HepG2 (cell line): ENCODE measurements at places on chromosomes 5 and 9.

GRCh38 chr5:72194846-72195245 lies 87.6 kb downstream of the MAP1B start:
- no peak for DNase-seq

GRCh38 chr9:137650779-137651178 lies 32.0 kb downstream of the EHMT1 start:
- no peak for DNase-seq

DNA sequence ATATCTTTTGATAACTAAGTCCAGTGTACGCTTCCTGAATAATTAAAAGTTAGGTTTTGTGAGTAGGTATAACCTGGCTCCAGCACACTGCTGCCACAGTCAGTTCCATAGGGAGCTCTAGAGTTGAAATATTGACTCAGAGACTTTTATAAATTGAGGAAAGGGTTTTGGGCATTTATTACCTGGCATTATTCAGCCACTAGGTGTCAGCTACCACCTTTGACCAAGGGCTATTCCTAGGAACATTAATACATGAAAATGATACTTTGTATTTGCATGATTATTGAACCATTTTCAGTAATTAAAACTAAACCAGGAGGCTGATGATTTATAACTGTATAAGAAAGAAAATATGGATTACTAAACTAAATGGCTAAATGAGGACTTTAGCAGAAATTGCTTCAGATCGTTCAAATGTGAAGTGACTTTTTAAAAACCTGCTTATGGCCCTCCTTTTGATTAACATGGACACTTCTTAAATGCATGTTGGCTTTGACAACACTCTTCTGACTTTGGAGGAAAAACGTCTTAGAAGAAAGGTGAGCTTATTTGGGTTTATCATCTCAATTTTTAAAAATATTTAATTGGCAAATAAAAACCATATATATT lies 83.0 kb downstream of the SMC2 start:
- DNase-seq: peak; percentile 9

GRCh38 chr5:94571415-94571814 lies 47.0 kb downstream of the KIAA0825 start:
- no peak for DNase-seq

DNA sequence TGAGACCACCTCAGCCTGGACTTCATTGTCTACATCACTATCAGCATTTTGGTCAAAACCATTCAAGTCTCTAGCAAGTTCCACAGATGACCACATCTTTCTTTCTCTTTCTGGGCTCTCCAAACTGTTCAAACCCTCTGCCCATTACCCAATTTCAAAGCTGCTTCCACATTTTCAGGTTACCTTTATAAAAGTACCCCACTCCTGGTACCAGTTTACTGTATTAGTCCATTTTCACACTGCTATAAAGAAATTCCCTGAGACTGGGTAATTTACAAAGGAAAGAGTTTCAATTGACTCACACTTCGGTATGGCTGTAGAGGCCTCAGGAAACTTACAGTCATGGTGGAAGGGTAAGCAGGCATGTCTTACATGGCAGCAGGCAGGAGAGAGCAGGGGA lies 84.5 kb downstream of the FBXL7 start:
- DNase-seq: no peak

DNA sequence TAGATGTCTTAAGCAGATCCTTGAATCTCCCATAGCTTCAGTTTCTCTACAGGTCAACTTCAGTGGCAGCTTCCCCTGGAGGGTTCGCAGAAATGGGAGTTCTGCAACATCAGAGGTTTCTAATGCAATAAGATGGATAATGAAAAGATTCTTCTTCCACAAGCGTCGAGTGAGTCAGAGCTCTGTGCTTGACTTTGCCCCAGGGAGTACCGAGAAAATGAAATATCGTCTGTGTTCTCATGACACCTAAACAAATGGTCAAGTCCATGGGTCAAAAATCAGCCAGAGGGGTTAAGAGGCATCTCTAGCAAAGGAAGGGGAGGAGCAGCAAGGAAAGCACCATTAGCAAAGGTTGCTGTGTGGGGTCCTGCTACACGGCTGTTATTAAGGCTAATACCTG lies 3.2 kb upstream of the ADRA1B start:
- no peak for DNase-seq

- DNase-seq: no peak
Observed at GRCh38 chr9:94581728-94582127, 11.9 kb downstream of the FBP2 start.

GRCh38 chr5:2223303-2223702 lies 340.6 kb upstream of the IRX4 start:
- no peak for DNase-seq

DNA sequence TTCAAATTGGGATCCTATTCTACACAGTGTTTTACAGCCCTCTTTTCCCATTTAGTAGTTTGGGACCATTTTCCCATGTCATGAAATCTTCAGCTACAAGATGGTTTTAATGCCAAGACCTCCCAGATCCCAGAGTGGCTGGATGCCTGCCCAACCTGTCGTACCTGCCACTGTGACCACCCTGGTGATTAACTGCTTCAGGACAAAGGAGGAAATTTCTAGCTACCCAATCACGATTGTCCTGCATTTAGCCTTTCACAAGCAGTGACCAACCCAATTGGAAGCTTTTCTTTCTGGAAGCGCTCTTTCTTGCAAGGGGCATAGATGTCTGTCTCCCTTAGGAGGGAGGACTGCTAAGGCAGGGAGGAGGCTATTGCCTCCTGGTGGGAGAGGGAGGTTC lies 13.8 kb downstream of the IL9 start:
- no peak for DNase-seq

DNA sequence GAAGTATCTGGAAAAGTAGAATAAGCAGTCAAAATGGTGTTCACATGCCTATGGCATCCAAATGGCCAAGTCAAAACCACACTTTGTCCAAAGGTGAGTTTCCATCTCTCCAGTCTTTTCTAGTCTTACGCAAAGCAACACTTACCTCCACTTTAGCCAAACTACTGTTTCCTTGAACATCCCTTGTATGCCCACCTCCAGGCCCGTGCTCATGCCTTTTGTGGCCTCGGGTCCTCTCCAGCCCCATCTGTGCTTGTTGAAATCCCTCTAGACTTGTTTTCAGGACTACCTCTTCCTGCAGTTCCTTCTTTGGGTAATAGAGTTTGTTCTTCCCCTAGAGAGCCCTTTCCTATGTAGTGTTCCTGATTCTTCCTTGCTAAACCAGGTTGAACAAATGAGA lies 61.0 kb downstream of the ANGPTL2 start:
- DNase-seq: no peak

DNA sequence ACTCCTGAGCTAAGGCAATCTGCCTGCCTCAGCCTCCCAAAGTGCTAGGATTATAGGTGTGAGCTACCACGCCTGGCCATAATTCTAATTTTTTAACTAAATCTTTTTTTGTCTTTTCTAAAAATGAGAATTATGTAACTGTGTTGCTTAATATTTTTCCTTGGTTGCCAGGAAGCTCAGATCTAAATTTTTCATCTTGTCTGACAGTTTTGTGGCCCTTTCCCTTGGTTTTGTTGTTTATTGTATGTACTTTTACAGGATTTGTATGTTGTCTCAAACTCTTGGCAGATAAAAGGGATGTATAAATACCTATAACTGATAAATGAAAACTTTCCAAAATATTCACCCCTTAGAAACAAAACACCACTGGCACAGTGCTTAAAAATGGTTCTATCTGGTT lies 88.2 kb upstream of the KLF9 start:
- DNase-seq: no peak

GRCh38 chr5:60147791-60148190 lies 254.3 kb upstream of the PDE4D start:
- no peak for DNase-seq

- DNase-seq: no peak
Observed at GRCh38 chr9:124286292-124286931, 28.7 kb downstream of the NEK6 start.

- no peak for DNase-seq
Observed at GRCh38 chr9:134317790-134318414, 8.4 kb upstream of the RXRA start.

GRCh38 chr5:149421372-149421685 lies 42.2 kb upstream of the IL17B start:
- no peak for DNase-seq

DNA sequence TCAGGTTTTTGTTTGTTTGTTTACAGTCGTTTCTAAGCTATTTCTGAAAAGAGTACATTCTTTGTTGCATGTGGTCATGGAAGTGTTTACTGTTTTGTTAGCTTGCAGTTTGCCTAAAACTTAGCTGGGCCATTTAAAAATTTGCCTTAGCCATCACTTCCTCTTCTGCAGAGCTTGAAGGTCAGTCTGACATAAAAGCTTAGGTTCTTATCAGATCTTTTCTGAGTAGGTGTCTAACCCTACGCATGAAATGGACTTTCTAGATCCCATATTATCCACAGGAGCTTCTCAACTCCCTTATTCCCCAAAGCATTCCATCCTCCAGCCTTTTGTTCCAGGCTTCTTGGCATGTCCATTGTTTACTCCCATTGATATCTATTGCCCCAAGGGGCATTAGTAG lies 90.3 kb downstream of the AP3B1 start:
- no peak for DNase-seq

- DNase-seq: no peak
Observed at GRCh38 chr9:107653263-107653821, 163.8 kb upstream of the KLF4 start.

DNA sequence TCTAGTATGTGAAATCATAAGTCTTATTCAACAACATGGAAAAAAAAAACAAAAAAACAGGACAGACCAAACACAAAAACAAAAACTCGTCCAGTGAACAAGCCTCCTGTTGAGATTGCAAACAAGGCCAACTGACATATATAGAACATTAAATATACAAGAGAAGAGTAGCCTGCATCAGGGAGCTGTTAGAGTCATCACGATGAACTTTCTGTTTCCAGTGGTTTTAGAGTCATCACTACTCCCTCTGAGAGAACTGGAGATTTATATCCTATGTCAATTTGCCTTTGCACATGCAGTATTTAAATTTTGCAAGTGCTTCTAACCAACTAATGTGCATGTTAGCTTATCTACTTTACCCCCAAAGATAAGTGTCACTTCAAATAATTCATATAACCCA lies 9.9 kb downstream of the SNCAIP start:
- no peak for DNase-seq

DNA sequence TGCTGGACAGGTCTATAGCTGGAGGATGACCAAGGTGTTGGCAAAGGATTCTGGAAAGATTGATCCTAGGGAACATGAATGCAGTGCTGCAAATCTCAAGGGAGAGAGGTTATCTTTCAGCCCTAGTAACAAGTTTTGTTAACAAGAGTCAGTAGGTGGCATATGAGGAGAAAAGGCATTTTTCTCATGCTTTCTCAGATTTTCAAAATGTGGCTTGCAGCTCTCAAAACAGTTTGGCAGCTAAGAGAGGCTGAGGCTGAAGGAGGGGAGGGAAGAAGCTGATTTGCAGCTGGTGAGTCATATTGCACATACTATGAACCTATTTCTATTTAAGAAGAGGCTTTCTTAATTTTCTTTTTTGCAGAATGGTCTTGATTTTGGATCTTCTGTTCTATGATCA lies 64.3 kb upstream of the PCA3 start:
- DNase-seq: no peak

DNA sequence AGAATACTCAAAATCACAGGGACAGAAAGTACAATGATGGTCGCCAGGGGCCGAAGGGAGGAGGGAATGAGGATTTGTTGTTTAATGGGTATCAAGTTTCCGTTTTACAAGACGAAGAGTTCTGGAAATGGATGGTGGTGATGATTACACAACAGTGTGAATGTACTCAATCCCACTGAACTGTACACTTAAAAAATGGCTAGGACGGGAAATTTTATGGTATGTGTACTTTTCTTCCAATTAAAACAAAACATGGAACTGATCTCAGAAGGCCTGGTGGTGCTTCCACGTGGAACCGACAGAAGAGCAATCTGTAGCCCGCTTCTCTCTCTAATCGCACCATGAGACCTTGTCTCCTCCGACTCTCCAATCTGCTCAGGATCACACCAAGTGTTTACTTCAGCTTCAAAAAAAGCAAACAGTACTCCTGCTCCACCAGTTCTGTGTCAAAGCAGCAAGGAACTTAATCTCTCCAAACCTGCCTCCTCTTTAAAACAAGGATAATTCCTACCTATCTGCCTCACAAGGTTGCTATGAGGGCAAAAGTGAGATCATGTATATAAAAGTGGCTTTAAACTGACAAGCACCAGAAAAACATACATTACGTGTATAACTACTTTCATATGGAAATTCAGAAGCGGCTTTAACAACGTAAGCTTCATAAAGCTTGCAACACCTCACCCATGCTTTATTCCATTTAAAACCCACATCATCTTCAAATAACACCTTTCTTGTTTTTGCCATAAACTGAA lies 2.1 kb downstream of the ECPAS start:
- DNase-seq: peak; percentile 62

- no peak for DNase-seq
Observed at GRCh38 chr9:118148990-118149389, 444.8 kb downstream of the TLR4 start.

DNA sequence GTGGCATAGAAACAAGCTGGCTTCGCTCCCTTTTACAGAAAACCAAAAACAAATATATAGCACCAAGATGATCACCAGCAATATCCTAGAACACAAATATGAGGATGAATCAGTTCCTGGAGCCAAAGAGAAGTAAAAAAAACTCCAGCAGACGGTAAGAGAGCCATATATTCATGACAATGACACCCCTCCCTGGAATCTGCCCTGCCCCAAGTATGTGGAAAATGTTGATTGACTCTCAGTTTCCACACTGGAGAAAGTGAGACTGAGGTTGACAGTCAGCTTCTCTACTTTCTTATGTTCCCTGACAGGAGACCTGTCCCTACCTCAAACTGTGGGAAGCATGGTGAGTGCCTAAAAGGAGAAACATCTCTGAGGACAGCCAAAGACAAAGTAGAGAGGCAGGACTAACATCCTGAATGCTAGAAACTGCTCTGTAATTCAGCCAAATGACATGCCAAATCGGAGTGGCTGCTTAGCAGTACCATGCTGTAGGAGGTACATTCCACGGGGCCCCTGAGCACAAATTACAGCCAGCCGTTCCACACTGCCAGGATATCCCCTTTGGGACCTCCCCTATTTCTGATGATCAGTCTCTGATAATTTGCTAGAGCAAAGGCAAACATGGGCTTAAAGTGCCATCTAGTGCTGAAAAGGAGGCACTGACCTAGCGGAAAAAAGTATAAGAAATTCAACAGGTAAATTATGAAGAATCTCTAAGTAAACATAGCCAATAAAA lies 424.0 kb upstream of the RGMB start:
- DNase-seq: peak; percentile 4

DNA sequence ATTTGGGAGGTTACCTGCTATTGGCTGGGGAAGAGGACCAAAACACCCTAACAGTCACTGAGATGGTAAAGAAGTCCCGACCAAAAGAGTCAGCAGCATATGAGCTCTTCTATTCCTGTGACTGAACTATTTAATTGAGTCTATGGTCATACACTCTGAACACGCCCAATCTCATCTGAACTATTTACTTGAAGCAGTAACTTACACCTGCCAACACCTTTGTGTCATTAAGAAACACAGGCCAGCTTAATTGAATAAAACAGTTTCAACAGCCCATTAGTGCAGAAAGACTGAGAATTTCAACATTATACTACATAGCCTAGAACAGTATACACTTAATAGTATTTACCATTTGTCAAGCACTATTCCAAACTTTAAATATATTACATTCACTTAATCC lies 47.8 kb downstream of the NR6A1 start:
- DNase-seq: no peak

GRCh38 chr5:60036192-60036938 lies 142.8 kb upstream of the PDE4D start:
- no peak for DNase-seq
